ENCODE measurements at places on chromosomes 7 and 10.
A peak's percentile ranks its signal among the peaks of the same experiment; 100 is the strongest.

GRCh38 chr7:33039257-33039902, 23.2 kb downstream of the NT5C3A start:
- no peak for DNase-seq

GRCh38 chr10:77357185-77357584, 280.4 kb downstream of the KCNMA1 start:
- DNase-seq = no peak

DNA sequence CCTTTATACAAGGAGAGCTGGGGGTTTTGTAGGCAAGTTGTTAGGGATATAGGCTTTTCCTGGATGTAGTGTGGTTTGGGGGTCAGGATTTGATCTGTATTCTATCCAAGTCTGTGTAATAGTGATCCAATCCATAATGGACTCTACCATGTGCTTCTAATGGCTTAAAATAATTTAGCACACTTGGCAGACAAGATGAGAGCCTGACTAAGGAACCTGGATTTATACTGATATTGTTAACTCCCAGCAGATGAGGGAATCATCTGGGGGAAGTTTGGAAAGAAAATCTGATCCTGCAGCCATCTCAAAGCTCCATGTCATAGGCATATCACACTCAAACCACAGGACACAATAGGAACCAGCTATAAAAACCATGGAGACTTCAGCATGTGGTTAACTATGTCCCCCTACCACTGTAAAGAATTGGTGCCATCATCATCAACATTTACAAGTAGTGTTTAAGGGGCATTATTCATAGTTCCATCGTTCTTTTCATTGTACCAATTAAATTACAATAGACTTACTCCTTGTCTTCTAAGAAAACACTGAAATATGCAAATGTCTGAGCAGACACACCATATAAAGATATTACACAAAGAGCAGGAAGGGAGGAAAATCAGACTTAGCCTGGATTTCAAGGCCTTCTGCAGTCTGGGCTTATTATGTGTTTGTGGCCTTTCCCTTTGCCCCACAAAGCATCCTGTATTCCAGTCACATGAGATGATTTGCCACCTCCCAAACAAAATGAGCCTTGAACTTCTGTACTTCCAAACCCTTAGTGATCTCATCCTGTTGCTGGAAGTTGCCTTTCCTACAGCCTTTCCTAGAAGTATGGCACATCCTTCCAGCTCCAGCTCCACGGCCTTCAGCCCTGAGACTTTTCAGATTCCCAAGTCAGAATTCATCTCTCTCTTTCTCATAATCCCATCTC, 22.5 kb upstream of the HPS1 start:
- DNase-seq = no peak

DNA sequence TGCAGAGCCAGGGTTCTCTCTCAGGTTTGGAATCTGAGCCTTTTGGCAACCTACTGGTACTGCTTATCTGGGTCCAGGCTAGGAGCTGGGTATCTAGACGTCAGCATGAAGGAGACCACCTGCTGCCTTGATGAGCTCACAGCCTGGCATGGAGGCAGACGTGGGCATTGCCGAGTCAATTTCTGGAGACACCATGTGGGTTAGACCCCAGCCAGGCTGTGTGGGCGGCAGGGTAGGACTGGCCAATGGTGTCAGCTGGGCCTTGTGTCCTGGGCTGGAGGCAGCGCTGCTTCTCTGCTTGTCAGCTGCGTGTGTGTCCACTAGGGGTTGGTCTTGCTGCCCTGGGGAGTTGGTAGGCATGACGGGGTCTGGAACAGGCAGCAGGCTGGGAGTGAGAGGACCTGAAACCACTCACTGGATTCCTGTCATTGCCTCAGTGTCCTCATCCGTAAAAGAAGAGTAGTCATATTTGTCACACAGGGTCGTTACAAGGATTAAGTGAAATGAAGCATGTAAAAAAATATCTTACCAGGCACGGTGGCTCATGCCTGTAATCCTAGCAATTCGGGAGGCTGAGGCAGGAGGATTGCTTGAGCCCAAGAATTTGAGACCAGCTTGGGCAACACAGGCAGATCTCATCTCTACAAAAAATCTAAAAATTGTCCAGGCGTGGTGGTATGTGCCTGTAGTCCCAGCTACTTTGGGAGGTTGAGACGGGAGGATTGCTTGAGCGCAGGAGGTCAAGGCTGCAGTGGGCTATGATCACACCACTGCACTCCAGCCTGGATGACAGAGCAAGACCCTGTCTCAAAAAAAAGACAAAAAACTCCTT, 31.7 kb upstream of the ANKRD2 start:
- DNase-seq = no peak

DNA sequence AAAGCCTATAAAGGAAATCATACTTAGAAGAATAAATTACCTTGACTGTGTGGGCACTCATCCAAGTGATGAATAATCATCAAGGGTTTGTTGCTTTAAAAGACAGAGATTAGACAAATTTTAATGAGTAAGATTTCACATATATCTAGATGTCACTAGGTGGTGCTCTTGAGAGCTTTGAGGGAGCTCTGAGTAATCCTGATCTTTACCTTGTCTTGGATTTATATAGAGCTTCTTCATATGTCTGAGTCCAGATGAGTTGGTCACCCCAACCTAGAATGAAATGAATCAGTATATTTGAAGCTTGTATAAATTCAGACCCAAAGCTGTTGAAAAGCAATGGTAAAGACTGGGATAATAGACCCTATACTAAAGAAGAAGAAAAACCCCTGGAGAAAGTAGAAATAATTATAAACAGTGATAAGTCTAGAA, 3.7 kb downstream of the AGR2 start:
- no peak for DNase-seq

DNA sequence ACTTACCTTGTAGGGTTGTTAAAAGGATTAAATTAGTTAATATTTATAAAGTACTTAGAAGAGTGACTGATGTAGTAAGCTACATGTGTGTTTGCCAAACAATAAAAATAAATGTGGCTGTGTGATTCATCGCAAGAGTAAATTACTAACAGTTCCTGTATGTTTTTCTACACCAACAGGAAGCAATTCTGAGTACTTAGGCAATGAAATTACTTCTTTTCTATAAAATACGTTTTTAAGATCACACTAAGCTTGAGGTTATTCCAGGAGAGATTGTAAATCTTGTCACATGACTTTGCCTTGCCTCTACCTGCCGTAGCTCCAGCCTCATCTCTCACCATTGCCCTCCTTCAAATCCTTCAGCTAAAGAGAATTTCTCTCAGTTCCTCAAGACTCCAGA, 18.1 kb upstream of the GSTK1 start:
- no peak for DNase-seq

DNA sequence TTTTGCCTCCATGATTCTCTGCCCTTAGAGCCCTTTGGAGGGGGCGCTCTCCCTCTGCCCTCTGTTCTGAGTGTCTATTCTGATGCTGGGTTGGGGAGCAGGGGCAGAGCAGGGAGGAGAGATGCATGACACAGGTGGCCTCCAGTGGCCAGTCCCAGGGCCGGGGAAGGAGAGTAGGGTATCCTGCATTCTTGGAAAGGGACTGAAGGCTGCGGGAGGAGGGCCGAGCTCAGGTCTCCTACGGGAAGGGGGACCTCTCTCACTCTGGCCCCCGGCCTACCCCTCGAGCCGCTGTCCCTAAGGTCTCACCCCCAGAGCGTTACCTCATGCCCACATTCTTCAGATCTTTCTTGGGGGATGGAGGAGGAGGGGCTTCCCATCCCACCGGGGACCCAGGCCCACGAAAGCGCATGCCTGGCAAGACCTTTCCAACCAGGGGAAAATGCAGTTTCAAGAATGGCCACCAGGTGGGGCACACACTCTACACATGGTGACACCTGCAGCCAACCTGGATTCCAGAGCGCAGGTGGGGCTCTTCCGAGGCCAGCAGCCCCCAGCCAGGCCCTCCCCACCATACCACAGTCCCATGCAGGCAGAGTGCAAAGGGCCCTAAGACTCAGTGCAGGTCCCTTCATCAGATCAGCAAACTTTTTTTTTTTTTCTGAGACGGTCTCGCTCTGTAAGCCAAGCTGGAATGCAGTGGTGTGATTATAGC, 86.4 kb downstream of the MYL10 start:
- DNase-seq = peak; percentile 56

All from NK-92 treated with Interleukin-12 subunit alpha and Interleukin-12 subunit beta, amount 100 ng/mL, for 24 hours (cell line).